ENCODE measurements at places on chromosomes 16 and 17.

DNA sequence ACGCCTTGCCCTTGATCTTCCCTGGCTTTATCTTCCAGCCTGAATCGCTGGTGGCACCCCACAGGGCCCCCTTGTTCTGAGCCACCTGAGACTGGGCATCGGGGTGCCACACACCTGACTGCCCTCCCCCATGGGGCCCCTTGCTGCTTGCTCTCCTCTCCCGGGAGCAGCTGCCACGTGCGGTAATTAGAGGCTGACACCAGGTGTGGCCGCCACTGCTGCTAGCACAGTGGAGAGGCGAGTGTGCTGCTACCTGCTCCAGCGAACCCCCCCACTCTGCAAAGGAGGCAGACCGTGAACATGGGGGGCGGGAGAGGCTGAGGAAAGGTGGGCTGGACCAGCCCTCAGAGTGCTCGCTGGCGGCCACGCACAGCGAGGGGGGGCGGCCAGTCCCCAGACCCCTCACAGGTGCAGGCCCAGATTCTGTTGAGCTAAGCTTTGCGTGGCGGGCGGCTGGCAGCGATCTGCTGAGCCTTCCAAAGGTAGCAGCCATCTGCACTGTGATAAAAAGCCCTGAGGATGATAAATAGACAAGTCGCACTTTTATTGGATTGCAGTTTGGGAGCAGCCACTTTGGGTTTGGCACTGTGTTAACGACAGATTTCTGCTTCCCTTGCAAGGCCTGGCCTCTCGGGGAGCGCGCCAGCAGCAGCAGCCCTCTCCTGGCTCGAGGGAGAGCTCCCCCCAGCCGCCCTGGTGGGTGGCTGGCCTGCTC is 167.9 kb upstream of the GSE1 start:
- no peak for DNase-seq

DNA sequence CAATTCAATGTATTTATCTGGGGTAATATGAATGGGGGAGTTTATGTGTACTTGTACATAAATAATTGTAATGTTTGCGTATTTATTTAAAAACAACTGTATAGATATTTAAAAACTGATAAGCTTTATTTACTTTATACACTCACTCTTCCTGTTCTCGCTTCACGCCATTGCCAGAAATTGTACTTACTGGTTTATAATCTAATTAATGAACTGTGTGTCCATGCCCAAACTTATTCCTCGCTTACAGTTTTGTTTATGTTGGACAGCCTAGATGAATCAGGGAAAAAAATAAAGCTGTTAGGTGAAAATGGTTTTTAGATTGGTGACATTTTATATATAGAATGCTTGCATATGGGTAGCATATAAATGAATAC is 30.8 kb downstream of the AATF start:
- DNase-seq: no peak

DNA sequence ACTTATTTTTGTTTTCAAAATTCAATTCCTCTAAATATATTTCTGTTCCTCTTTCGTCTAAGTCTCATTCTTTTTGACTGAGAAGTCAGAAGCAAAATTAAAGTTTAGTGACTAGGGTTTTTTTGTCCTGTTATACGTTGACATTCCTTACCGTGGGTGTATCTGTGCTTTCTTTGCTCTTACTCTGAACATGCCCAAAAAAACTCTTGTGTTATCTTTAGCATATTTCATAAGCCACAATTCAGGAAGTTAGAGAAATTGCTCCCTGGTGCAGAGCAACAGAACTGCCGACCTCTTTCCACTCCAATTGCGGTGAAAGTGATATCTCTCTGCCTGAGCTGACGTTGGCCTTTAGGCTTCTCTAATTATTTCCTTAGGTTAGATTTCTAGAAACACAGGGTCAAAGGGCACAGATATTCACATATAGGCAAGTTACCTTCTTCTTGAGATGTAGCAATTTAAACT is 65.7 kb downstream of the CENPV start:
- DNase-seq: peak; percentile 16

DNA sequence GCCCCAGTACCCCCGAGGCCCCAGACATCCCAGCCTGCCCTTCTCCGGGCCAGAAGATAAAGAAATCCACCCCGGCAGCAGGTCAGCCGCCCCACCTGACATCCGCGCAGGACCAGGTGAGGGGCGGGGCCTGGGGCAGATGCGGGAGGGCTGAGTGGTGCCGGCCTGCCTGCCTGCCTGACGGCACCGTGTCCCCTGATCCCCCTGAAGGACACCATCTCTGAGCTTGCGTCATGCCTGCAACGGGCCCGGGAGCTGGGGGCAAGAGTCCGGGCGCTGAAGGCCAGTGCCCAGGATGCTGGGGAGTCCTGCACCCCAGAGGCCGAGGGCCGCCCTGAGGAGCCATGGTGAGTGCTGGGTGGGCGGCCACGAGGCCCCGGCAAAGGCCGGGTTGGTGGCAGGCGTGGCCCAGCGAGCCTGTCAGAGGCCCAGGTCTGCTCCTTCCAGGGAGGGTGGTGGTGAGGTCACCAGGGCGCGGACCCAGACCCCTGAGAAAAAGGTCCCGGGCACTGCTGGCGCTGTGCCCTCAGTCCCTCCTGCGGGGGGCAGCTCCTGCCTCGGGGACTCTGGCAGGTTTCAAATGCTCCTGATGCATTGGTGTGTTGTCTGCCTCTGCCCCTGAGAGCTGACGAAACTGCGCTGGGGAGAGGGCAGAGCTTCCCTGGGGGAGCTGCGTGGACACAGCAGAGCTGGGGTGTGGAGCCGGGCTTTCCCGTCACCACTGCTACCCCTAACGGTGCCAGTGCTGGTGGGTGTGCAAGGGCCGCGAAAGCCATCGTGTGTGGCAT is 1.2 kb downstream of the CDT1 start:
- no peak for DNase-seq

- no peak for DNase-seq
These were observed 14.1 kb downstream of the ALDH3A1 start for GRCh38 chr17:19733953-19734526.

DNA sequence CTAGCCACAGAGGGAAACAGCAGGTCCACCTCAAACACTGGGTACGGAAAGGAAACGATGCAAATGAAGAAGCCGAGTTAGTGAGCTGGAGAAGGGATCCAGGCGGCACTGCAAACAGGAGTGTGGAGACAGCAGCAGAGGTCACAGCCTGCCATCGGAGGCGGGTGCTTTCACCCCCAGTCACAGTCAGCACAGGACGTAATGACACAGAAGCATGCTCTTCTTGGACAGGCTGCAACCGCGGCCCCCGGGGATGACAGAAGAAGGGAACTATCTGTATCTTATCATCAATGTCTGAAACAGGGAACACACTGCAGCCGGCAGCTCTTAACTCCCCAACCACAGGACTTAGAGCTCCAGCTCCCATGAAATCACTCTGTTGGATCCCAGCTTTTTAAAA is 16.1 kb upstream of the SLC38A8 start:
- no peak for DNase-seq

- no peak for DNase-seq
These were observed 86.9 kb downstream of the SEC14L1 start for GRCh38 chr17:77227461-77228240.

- DNase-seq: no peak
These were observed 265.2 kb downstream of the CBLN1 start for GRCh38 chr16:49016461-49016860.

DNA sequence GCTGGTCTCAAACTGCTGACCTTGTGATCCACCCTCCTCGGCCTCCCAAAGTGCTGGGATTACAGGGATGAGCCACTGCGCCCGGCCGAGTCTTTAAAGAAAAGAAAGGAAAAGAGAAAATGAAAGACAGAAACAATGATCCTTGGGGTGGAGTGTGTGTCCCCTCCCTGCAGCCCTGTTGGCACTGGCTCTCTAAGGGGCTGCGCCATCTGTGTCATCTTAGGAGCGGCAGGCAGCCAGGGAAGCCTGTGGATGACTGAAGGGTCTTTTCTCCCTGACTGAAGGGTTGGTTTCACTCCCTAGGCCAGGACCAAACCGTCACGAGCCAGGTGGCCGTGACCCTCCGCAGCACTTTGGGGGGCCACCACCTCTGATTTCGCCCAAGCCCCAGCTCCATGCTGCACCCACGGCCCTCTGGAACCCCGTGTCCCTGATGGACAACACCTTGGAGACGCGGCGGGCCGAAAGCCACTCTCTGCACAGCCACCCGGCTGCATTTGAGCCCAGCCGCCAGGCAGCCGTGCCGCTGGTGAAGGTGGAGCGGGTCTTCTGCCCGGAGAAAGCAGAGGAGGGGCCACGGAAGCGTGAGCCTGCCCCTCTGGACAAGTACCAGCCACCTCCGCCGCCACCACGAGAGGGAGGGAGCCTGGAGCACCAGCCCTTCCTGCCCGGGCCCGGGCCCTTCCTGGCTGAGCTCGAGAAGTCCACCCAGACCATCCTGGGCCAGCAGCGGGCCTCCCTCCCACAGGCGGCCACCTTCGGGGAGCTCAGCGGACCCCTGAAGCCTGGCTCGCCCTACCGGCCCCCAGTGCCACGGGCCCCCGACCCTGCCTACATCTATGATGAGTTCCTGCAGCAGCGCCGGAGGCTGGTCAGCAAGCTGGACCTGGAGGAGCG is 27.7 kb downstream of the GINS2 start:
- DNase-seq: no peak

DNA sequence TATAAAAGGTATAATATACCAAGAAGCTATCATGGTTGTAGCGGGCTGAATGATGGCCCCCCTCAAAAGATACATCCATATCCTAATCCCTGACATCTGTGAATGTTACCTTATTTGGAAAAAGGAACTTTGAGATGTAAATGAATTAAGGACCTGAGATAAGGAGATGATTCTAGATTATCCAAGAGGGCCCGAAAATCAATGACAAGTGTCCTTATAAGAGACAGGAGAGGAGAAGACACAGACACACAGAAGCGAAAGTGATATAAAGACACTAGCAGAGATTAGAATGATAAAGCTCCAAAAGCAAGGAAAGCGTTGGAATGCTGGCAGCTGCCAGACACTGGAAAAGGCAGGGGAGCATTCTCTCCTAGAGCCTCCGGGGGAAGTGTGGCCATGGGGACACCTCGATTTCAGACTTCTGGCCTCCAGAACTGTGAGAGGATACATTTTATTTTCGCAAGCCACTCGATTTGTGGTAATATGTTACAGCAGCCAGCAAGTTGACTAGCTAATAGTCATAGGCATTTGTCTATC is 12.5 kb upstream of the GP1BA start:
- no peak for DNase-seq

GRCh38 chr16:85262558-85263238 is 150.4 kb upstream of the CIBAR2 start:
- no peak for DNase-seq

DNA sequence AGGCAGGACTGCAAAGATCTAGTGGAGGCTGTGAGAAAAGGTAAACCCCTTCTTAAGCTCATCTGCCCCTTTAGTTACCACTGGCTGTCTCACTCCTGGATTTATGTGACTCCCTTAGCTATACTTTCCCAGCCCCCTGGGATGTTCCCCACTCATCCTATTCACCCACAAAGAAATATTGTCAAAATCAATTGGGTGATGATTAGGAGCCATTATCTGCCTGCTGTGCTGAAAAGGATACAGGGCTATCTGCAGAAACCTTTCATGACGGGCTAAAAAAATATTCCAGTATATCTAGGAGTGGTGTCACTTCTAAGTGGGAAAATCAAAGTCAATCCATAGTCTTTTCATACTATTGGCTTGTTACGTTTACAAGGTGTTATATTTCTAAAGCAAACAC is 8.0 kb upstream of the GNAO1 start:
- no peak for DNase-seq

GRCh38 chr17:28398280-28398981 is 7.6 kb downstream of the SLC46A1 start:
- DNase-seq: no peak

DNA sequence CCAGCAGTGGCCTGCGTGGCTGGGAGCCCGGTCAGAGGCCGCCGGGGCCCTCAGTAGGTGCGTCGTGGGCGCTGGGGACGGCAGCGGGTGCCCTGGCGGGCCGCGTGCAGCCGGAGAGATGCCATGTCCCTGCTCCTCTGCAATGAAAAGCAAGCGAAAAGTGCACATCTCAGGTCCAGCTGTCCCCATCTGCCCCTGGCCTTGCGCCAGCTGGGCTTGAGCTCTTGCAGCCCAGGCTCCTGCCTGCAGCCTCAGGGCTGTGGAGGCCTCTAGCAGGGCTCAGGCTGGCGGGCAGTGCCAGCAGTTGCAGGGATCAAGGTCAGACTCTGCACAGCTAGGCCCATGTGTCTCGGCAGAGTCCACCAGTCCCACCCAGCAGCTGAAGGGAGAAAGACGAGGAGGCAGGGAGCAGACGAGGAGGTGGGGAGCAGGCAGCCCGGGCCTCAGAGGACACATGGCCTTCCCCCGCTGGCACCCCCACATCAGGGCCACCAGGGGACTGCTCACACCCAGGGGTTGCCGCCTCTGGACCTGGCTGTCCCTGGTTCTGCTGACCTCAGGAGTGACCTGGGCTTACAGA is 11.2 kb downstream of the SLC16A3 start:
- DNase-seq: no peak

DNA sequence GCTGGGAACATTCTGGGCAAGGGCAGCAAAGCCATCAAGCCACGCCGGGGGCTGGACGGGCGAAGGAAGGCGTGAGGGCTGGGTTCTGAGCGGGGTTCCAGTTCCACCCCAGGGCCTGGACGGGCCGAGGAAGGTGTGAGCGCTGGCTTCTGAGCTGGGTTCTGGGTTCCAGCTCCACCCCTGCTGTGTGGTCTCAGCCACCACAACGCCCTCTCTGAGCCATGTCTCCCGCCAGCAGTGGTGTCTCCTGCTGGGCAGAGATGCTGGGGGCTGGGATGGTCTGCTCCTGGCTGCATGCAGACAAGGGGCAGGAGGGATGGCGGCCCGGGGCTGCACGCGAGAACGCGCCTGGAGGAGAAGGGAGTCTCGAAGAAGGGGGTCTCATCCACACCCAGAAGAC is 3.9 kb upstream of the CPNE7 start:
- DNase-seq: no peak

- DNase-seq: no peak
These were observed 19.3 kb upstream of the INPP5K start for GRCh38 chr17:1535737-1536136.

- DNase-seq: no peak
These were observed 33.4 kb downstream of the ZZEF1 start for GRCh38 chr17:4109449-4109848.
